SJCRH30 (cell line): ENCODE measurements at places on chromosomes 6 and 20. TPM values are rescaled to one million over a fixed set of nuclear protein-coding genes. Genes with fewer than 3 reads are reported as not detected.

DNA sequence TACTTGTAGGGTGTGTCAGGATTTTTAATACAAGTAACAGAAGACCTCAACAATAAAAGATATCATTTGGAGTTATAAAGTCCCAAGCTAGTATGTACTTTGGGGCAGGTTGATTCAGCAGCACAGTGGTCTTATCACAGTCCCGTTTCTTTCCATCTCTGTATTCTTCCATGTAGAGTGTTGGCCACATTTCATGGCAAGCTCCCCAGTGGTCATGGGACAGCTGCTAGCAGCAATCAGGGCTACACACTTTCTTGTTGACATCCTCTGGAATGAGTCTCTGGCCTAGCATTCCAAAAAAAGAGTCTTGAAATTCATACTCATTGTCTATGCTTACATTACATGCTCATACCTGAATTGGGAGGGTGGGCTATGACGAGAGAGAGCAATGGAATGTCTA lies 53.2 kb downstream of the SOBP start:
- no peaks in the 10 kb centered on the region for H3K27me3 ChIP-seq
- DNase-seq = peak; percentile 50
- peak overlapping the region; percentile 36 for H3K27ac ChIP-seq
- H3K4me1 ChIP-seq = peaks cover 13% of the 10 kb centered on the region; the same call in 1 of the 2 replicates
- no peak overlapping the region for H3K4me3 ChIP-seq

DNA sequence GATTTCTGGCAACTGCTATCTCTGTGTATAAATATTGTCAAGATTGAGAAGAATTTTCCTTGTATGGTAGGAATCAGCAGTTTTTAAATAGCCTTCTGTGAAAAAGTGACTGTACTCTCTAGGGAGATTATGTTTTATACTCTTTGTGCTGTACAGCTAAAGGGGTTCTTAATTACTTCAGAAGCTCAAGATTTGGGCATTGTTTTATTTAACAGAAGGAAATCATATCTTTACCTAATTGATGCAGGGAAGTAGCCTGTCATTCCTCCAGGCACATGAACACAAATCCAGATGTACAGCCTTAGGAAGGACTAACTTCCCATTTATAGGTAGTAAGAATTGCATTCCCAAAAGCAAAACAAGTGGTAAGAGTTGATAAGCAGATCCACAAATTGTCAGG lies 1.3 kb downstream of the CALHM5 start:
- H3K27me3 ChIP-seq = no peaks in the 10 kb centered on the region
- no peak overlapping the region; the same call in 1 of the 2 replicates for H3K27ac ChIP-seq
- H3K36me3 ChIP-seq = no peaks in the 10 kb centered on the region
- H3K4me3 ChIP-seq = peak overlapping the region; percentile 62
- peaks cover 3% of the 10 kb centered on the region; the same call in 1 of the 2 replicates for H3K4me1 ChIP-seq

- no peaks in the 10 kb centered on the region for H3K36me3 ChIP-seq
- no peak overlapping the region for H3K4me3 ChIP-seq
- DNase-seq = no peak
- no peaks in the 10 kb centered on the region for H3K4me1 ChIP-seq
- H3K27me3 ChIP-seq = no peaks in the 10 kb centered on the region
- H3K27ac ChIP-seq = no peak overlapping the region
Measured at GRCh38 chr6:89495961-89496535, 63.1 kb downstream of the ANKRD6 start.

DNA sequence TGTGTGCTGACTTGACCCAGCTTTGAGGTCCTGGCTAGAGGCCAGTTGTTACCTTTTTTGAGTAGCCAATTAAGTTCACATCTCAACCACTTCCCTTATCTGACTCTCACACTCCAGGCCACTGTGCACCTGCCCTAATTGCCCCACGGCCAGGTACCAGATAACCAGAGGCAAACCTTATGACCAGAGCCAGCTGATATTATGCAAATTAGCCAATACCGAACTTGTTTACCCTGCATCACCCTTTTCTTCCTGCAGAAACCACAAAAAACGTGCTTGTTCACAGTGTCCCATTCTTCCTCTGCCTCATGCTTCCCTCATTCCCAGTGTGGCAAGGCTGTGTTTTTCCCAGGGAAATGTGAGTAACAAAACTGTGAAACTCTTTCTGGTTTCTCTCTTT lies 89.3 kb downstream of the HTR1B start:
- no peak overlapping the region for H3K27ac ChIP-seq
- no peaks in the 10 kb centered on the region for H3K4me1 ChIP-seq
- DNase-seq = no peak

GRCh38 chr6:44016131-44016870 lies 111.0 kb downstream of the MRPL14 start:
- H3K27me3 ChIP-seq = no peaks in the 10 kb centered on the region
- H3K4me3 ChIP-seq = no peak overlapping the region
- H3K27ac ChIP-seq = no peak overlapping the region

DNA sequence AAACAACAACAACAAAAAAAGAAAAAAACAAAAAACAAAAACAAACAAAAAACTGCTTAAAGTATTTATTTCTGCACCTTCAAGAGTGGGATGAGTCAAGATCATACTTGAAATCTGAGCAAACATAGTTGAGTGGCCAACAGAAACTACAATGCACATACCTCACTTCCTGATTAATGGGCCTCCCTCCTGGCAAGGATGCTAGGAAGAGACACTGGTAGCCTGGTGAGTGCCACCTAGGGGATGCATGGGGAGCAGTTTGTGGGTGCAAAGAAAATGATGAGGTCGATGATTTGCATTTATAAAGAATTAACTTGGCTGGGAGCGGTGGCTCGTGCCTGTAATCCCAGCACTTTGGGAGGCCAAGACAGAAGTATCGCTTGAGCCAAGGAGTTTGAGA lies 808.1 kb downstream of the MAFB start:
- H3K4me1 ChIP-seq = peaks cover 6% of the 10 kb centered on the region; the same call in 1 of the 2 replicates
- H3K27ac ChIP-seq = no peak overlapping the region
- H3K4me3 ChIP-seq = no peak overlapping the region
- no peaks in the 10 kb centered on the region for H3K36me3 ChIP-seq
- DNase-seq = no peak
- no peaks in the 10 kb centered on the region for H3K27me3 ChIP-seq

DNA sequence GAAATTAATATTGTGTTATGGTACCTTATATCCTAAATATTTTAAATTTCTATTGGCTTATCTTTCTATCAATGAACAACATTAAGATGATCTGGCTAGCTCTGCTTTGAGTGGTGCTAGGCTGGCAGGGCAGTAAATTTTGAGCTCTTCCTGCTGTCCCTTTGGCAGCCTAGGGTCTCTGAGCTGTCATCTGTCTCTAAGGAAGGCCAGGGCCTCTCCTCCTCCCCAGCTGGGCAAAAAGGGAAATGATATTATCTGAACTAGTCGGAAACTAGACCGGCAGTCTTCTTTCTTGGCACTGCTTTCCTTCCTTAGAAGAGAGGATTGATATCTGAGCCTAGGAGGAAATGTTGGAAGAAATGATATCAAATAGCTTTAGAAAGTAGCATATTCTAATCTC lies 176.7 kb upstream of the BTBD3 start:
- no peaks in the 10 kb centered on the region for H3K4me1 ChIP-seq
- no peak overlapping the region for H3K4me3 ChIP-seq
- H3K36me3 ChIP-seq = no peaks in the 10 kb centered on the region
- no peaks in the 10 kb centered on the region; the same call in 1 of the 2 replicates for H3K27me3 ChIP-seq

- H3K36me3 ChIP-seq = no peaks in the 10 kb centered on the region
- H3K4me1 ChIP-seq = no peaks in the 10 kb centered on the region
- no peak for DNase-seq
- no peak overlapping the region for H3K27ac ChIP-seq
- 0 out of 2 replicates have a peak, but pooled peaks cover 2% of the 10 kb centered on the region for H3K27me3 ChIP-seq
Measured at GRCh38 chr6:106107043-106107613, 21.0 kb downstream of the PRDM1 start.

GRCh38 chr20:62367633-62368391 lies 700 bp upstream of the LAMA5 start:
- H3K4me3 ChIP-seq = peak overlapping the region; percentile 72
- H3K4me1 ChIP-seq = peaks cover 69% of the 10 kb centered on the region
- H3K27me3 ChIP-seq = no peaks in the 10 kb centered on the region
- no peak overlapping the region for H3K27ac ChIP-seq
- DNase-seq = peak; percentile 88
- no peaks in the 10 kb centered on the region for H3K36me3 ChIP-seq

GRCh38 chr6:44321210-44321609 lies 8.1 kb upstream of the AARS2 start:
- no peak overlapping the region for H3K27ac ChIP-seq
- H3K27me3 ChIP-seq = 0 out of 2 replicates have a peak, but pooled peaks cover 2% of the 10 kb centered on the region
- H3K36me3 ChIP-seq = no peaks in the 10 kb centered on the region
- no peak overlapping the region for H3K4me3 ChIP-seq

DNA sequence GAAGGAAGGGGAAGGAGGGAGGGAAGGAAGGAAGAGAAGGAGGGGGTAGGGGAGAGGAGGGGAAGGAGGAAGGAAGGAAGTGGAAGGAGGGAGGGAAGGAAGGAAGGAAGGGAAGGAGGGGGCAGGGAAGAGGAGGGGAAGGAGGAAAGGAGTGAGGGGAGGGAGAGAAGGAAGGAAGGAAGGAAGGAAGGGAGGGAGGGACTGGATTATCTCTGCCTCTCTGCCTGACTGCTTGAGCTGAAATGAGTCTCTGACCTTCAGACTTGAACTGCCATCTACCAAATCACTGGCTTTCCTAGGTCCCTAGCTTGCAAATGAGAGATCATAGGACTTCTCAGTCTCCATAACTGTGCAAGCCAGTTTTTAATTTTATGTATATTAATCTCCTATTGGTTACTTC lies 436.8 kb downstream of the PREX1 start:
- H3K27ac ChIP-seq = no peak overlapping the region
- no peak for DNase-seq
- H3K4me3 ChIP-seq = no peak overlapping the region
- no peaks in the 10 kb centered on the region for H3K36me3 ChIP-seq

- H3K4me3 ChIP-seq = no peak overlapping the region
- DNase-seq = no peak
- H3K27me3 ChIP-seq = no peaks in the 10 kb centered on the region
- H3K36me3 ChIP-seq = no peaks in the 10 kb centered on the region
- no peak overlapping the region for H3K27ac ChIP-seq
Measured at GRCh38 chr20:10610251-10610650, 63.5 kb downstream of the JAG1 start.

- no peaks in the 10 kb centered on the region for H3K36me3 ChIP-seq
- DNase-seq = peak; percentile 43
- H3K27me3 ChIP-seq = no peaks in the 10 kb centered on the region
- no peaks in the 10 kb centered on the region for H3K4me1 ChIP-seq
Measured at GRCh38 chr6:6230286-6230685, 90.2 kb downstream of the F13A1 start.

DNA sequence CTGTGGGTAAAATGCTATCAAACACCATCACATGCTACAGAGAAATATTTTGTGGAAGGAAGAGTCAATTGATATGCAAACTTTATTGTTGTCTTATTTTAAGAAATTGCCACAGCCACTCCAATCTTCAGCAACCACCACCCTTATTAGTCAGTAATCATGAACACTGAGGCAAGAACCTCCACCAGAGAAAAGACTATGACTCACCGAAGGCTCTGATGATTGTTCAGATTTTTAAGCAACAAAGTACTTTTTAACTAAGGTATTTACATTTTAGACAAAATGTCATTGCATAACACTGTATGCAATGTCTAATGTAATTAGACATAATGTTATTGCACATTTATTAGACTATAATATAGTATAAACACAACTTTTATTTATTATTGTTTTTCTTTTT lies 26.2 kb upstream of the MMP24 start:
- no peak overlapping the region for H3K4me3 ChIP-seq
- no peak for DNase-seq
- no peaks in the 10 kb centered on the region for H3K27me3 ChIP-seq
- no peaks in the 10 kb centered on the region for H3K36me3 ChIP-seq
- no peaks in the 10 kb centered on the region for H3K4me1 ChIP-seq

- DNase-seq = no peak
- H3K36me3 ChIP-seq = no peaks in the 10 kb centered on the region
- no peaks in the 10 kb centered on the region for H3K4me1 ChIP-seq
- H3K4me3 ChIP-seq = no peak overlapping the region
- no peak overlapping the region for H3K27ac ChIP-seq
Measured at GRCh38 chr6:31446481-31446880, 43.1 kb downstream of the MICA start.

GRCh38 chr6:132084811-132085509 lies 133.8 kb upstream of the CCN2 start:
- H3K27ac ChIP-seq = peak overlapping the region; percentile 22; the same call in 1 of the 2 replicates
- H3K27me3 ChIP-seq = no peaks in the 10 kb centered on the region
- no peak for DNase-seq

DNA sequence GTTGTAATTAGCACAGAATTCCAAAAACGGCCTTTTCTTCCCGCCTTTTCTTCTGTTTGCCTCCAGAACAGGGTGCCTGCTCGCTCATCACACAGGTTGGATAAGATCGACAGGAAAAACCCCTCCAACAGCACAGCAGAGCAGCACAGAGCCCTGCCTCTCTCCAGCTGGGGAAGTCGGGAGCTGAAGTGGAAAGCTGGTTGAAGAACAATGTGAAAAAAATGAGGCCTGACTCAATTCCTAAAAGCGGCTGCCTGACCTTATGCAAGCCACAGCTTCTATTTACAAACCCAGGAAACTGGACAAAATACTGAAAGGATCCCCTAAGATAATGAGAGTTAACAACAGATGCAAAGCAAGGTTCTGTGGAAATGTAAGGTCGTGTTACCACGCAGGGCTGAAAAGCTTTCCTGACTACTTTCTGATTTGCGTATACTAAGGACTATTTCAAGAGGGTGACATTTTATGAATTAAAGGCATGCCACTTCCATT lies 116.9 kb downstream of the TTLL2 start:
- no peaks in the 10 kb centered on the region for H3K4me1 ChIP-seq
- peaks cover 5% of the 10 kb centered on the region; the same call in 1 of the 2 replicates for H3K27me3 ChIP-seq
- no peak overlapping the region for H3K4me3 ChIP-seq
- H3K36me3 ChIP-seq = no peaks in the 10 kb centered on the region

- H3K4me1 ChIP-seq = peaks cover 18% of the 10 kb centered on the region
- H3K27ac ChIP-seq = no peak overlapping the region
- no peaks in the 10 kb centered on the region for H3K27me3 ChIP-seq
- H3K36me3 ChIP-seq = peaks cover under 1% of the 10 kb centered on the region; the same call in 1 of the 2 replicates
Measured at GRCh38 chr6:33189164-33189563, 3.1 kb downstream of the COL11A2 start.

DNA sequence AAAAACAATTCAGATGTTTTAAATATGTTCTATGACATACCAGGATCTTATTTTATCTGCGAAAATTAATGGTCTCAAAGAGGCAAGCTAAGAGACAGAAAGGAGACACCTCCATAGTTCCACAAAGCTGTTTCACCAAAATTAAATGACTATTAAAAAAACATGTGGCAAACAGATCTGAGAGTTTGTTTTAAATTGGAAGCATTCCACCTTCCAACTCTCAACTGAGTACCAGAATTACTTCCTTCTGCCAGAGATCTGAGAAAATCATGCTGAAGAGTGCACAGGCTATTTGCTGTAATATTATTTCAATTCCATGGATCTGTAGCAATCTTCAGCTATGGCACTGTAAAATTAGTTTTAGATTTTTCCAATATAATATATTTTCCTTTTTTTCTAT lies 669.5 kb upstream of the MARCKS start:
- H3K4me1 ChIP-seq = peaks cover 15% of the 10 kb centered on the region
- no peak overlapping the region for H3K27ac ChIP-seq
- no peaks in the 10 kb centered on the region for H3K27me3 ChIP-seq
- no peak overlapping the region for H3K4me3 ChIP-seq

- no peaks in the 10 kb centered on the region for H3K27me3 ChIP-seq
- DNase-seq = peak; percentile 11
- no peaks in the 10 kb centered on the region for H3K4me1 ChIP-seq
- H3K4me3 ChIP-seq = no peak overlapping the region
- peaks cover 59% of the 10 kb centered on the region for H3K36me3 ChIP-seq
Measured at GRCh38 chr20:13744352-13744751, 40.4 kb downstream of the ESF1 start.

Gene MCM8
- total RNA-seq = 54.7 and 61.2 TPM in 2 replicates

Gene NMBR
- 0.16 TPM in 1 of 2 replicates, not detected in the other for total RNA-seq

Gene PCSK2
- 0.08 TPM in 1 of 2 replicates, not detected in the other for total RNA-seq

Gene APOM
- 1.8 and 2.0 TPM in 2 replicates for total RNA-seq

Gene HLA-DQA1
- not detected in 2 replicates for total RNA-seq

Gene CST7
- not detected in 2 replicates for total RNA-seq

Gene CENPW
- total RNA-seq = 40.2 and 46.0 TPM in 2 replicates

Gene CFAP61
- 0.23 and 0.40 TPM in 2 replicates for total RNA-seq

Gene SPTLC3
- total RNA-seq = not detected in 2 replicates

Gene MATN4
- total RNA-seq = 0.18 TPM in 1 of 2 replicates, not detected in the other

Gene TSBP1
- total RNA-seq = not detected in 2 replicates
